ENCODE measurements at places on chromosomes 12 and 14. TPM values are rescaled to one million over a fixed set of nuclear protein-coding genes. Genes with fewer than 3 reads are reported as not detected.

DNA sequence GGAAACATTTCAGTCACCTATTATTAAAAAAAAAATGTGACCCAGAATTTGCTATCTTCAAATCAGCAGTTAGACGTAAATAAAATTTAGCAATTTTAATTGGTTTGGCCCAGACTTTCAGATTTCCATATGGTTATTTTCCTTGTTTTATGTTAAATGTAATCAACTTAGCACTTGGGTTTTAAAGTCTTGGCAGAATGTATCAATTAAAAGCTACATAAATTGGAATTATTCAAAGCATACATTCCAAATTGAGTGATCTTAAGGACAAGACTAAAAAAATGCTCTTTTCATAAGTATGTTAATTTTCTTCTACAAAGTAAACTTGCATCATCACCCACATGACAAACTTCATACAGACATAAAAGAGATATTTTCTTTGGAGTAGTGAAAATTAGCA lies 3.4 kb downstream of the KITLG start:
- peaks cover 54% of the 10 kb centered on the region for H3K4me1 ChIP-seq
- H3K27me3 ChIP-seq, result no peaks in the 10 kb centered on the region
- no peaks in the 10 kb centered on the region for H3K36me3 ChIP-seq

DNA sequence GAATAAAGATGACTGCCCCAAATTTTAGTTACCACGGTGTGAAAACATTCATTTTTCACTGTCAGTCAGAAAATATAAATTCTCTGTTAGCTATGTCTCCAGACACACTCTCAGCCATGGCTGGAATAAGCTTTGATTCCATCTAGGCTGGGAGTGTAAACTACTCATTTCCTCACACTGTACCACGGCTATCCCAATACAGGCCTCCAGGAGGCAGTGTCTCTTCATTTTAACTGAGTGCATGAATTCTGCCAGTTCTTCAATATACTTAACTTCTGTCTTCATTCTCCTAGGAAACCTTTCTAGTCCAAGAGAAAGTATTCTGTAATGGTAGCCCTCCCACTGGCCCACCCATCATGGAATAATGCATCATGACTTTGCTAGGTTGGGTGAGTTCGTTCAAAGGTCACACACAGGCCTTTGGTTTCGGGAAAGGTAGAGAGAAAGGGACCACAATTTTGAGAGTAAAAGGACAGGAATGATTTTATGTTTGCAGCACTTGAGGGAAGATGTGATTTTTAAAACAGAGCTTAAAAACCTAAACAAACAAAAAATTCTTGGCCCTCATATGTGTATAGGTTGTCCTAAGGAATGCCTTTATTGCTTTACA lies 381.1 kb downstream of the SEC23A start:
- no peaks in the 10 kb centered on the region for H3K36me3 ChIP-seq
- H3K27ac ChIP-seq, result no peak overlapping the region
- H3K27me3 ChIP-seq, result no peaks in the 10 kb centered on the region
- no peak overlapping the region for H3K4me3 ChIP-seq
- H3K4me1 ChIP-seq, result no peaks in the 10 kb centered on the region

GRCh38 chr14:21299562-21300130 lies 19.8 kb downstream of the RPGRIP1 start:
- no peak overlapping the region for H3K27ac ChIP-seq
- no peak overlapping the region for H3K4me3 ChIP-seq
- H3K36me3 ChIP-seq, result no peaks in the 10 kb centered on the region

GRCh38 chr14:99724196-99724891 lies 40.2 kb downstream of the CYP46A1 start:
- no peaks in the 10 kb centered on the region for H3K4me1 ChIP-seq
- H3K36me3 ChIP-seq, result no peaks in the 10 kb centered on the region
- H3K27ac ChIP-seq, result no peak overlapping the region
- H3K27me3 ChIP-seq, result peaks cover 10% of the 10 kb centered on the region
- no peak overlapping the region for H3K4me3 ChIP-seq

GRCh38 chr12:3950714-3951320 lies 77.6 kb upstream of the PARP11 start:
- H3K36me3 ChIP-seq, result no peaks in the 10 kb centered on the region
- 0 out of 2 replicates have a peak, but pooled peaks cover 4% of the 10 kb centered on the region for H3K27me3 ChIP-seq
- H3K27ac ChIP-seq, result no peak overlapping the region
- no peaks in the 10 kb centered on the region for H3K4me1 ChIP-seq
- no peak for DNase-seq

DPF3 gene
- 6.8 TPM for polyA plus RNA-seq

WSCD2 gene
- polyA plus RNA-seq, result not detected

NFATC4 gene
- polyA plus RNA-seq, result 75.6 TPM
